ENCODE measurements at places on chromosomes 4 and X.

GRCh38 chr4:104493081-104493831, 1.4 kb downstream of the CXXC4 start:
- no peak for DNase-seq

- DNase-seq, result no peak
Observed at GRCh38 chr4:52317981-52318380, 266.9 kb downstream of the SPATA18 start.

DNA sequence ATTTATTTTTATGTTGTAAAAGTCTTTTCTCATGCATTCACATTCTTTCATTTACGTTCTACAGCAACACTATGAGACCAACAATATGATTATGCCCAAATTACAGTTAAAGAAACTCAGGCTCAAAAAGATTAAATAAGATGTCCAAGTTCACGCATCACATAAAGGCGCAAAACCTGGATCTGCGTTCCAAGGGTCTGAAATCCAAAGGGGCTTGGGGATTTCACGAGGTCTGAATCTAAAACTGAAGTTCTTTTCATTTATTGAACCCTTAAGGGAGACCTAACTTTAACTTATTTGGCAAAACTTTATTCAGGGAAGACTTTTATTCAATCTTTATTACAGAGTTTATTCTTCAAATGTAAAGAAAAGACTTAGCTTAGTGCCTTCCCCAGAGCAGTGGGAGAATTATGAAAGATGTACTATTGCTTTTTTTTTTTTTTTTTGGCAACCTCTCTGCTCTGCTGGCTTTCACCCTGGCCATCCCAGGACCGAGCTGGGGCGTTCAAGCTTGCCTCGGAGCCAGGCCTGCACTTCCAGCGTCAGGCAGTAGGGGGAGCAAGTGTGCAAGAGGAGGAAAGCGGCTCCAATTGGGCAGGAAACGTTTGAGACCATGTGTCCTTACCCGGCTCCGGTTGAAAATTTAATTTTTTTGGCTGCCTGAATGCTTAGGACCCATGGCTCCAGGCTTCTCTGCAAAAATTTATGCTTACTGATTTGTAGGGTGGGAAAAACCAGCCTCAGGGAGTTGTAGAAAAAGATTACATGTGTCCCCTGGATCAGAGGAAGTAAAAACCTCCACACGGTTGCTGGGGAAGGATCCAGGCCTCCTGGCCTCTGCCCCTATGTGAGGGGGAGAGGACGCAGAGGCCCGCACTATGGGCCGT, 344.3 kb upstream of the KLF3 start:
- DNase-seq, result peak; percentile 92

DNA sequence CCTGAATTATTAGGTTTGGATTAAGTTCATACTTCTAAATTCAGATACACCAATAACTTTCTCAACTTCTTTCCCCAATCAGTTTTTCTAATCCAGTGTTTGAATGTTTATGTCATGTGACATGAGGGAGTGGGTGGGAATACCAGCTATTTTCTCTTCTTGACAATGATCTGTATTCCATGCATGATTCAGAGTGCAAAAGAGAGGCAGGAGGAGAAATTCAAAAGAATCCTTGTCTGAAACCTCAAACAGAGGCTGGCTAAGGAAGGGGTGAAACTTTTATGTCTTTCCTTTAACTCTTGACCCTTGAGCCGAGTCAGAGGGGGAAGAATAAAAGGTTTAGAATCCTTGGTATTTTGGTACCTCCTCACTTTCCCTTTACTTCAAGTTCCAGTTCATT, 544.7 kb downstream of the SPRY1 start:
- DNase-seq, result no peak

GRCh38 chr4:165548702-165549101, 169.9 kb downstream of the CPE start:
- DNase-seq, result no peak

DNA sequence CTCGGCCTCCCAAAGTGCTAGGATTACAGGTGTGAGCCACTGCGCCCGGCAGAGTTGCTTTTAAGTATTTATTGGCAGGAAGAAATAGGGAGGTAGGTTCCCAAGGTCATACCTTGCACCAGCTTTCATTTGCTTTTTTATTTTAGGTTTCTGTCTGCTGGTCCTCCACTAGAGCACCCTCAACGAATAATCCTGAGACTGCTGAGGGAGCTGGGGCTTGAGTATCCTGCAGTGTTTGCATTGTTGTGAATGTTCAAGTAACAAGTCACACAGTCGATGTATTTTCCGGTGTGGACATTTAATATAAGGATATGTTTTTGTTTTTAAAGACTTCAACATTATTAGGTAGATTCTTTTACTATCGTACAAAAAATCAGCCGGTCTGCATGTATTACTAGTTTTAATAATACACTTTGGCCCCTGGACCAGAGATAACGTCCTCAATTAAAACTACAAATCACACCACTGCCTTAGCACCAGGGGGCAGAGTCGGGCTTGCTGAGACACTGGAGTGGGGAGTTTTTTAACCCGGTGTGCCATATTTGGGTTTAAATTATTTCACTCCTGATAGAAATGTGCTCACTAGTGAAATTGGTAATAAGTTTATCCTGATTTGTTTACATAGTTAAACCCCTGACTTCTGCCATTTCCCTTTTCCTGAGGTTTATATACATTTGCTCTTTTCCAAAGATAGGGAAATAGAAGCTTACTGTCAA, 11.6 kb downstream of the SMIM20 start:
- DNase-seq, result peak; percentile 62

DNA sequence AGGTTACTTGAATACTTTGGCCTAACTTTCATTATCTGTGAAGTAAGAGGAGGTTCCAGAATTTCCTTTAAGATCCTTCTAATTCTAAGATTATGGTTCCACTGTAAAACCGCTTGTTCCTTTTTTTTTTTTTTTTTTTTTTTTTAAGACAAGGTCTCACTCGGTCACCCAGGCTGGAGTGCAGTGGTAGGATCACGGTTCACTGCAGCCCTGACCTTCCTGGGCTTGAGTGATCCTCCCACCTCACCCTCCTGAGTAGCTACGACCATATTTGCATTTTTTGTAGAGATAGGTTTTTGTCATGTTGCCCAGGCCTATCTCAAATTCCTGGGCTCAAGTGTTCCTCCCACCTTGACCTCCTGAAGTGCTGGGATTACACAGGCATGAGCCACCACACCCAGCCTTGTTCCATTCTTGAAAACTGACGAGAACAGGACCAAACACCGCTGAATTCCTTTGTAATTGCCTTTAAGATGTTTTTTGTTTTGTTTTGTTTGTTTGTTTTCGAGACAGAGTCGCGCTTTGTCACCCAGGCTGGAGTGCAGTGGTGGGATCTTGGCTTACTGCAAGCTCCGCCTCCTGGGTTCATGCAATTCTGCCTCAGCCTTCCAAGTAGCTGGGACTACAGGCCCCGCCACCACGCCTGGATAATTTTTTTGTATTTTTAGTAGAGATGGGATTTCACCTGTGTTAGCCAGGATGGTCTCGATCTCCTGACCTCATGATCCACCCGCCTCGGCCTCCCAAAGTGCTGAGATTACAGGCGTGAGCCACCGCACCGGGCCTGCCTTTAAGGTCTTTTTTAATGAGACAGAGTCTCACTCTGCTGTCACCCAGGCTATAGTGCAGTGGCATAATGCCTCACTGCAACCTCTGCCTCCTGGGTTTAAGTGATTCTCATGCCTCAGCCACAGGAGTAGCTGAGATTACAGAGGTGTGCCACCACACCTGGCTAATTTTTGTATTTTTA, 6.8 kb downstream of the PDS5A start:
- peak; percentile 17 for DNase-seq

DNA sequence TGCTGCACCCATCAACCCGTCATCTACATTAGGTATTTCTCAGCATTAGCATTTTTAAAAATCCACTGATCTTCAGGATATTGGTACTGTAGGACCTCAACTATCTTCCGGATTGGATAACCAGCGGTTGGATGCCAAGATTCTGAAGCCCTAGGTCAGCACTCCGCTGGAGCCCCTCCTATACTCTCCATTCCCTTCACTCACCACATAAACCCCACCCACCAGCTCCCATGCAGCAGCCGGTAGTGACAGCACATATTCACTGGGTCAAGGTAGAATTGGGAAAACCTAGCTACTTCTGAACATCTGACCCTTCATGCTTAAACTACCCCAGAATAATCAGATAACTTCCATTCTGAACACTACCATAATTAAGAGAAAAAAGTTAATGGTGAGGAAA, 134.9 kb downstream of the CORIN start:
- DNase-seq, result no peak

- peak; percentile 46 for DNase-seq
Observed at GRCh38 chr4:69095301-69095731, 958 bp upstream of the UGT2B7 start.

GRCh38 chr4:86769794-86770193, 79.4 kb downstream of the SLC10A6 start:
- DNase-seq, result no peak

GRCh38 chr4:140172960-140173359, 19.0 kb upstream of the MAML3 start:
- DNase-seq, result no peak

GRCh38 chrX:101360390-101360789, 11.8 kb upstream of the TIMM8A start:
- no peak for DNase-seq

DNA sequence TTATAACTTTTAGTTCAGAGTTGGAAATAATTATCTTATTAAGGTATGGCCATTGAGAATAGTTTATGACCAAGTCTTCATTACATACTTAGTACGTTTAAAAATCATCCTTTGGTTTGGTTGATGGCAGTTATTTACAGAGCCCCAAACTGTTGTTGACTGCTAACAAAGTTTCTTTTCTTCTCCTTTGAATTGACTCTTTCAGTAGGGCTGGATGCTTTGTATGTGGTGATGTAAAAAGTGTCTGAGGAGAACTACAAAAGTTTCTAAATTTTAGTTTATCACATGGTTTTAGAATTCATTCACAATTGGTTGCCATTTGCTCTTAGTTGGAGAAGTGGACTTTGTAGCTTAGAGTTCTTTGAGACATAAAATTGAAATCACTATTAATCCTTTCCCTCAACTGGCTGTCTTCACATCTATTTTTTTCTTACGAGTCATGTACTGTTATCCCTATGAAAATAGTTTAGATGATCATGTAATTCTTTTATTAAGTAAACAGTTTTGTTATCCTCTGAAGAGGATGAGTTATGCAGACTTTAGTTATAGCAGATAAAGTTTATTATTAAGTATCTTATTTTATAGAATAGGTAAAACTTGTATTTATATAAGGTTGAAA, 14.8 kb downstream of the PTPN13 start:
- DNase-seq, result no peak

- no peak for DNase-seq
Observed at GRCh38 chr4:145058256-145058655, 39.7 kb downstream of the ANAPC10 start.

DNA sequence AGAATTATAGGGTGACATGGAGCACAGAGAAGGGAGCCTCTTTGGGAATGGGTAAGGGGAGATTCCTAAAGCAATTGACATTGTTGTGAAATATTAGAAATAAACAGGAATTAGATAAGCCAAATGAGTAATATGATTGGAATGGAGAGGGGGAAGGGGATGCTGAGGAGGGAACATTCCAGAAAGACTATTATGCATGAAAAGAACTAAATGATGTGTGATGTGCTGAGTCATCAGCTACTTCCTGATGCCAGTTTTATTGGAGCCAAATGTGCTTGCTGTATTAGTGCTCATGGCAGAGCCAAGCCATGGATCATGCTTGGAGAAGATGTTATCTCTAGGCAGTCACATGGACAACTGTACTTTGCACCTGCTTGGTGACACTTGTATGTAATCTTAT, 189.0 kb upstream of the HCCS start:
- no peak for DNase-seq

GRCh38 chr4:138609943-138610350, 367.8 kb upstream of the SLC7A11 start:
- DNase-seq, result no peak

DNA sequence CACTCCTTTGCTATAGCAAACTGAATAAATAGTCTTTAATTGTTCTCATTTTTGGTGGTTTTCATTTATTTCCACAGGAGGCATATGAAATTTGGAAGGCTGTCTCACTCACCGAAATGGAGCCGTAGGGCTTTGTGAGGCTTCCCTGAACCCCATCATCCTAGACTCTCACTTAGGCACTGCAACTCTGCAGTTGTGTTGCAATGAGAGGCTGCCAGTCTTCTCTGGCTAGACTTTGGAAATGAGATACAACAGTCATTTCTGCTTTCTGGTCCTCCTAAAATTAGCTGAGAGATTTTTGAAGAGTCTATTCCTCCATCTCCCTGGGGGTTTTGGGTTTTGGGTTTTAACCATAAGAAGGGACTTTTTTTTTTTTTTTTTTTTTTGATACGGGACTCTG, 146.5 kb downstream of the SH3BGRL start:
- no peak for DNase-seq

GRCh38 chr4:112073181-112073580, 72.1 kb upstream of the FAM241A start:
- no peak for DNase-seq

- peak; percentile 62 for DNase-seq
Observed at GRCh38 chr4:8391972-8392371, 48.6 kb downstream of the ACOX3 start.

GRCh38 chrX:134431894-134432293, 28.1 kb upstream of the HPRT1 start:
- DNase-seq, result peak; percentile 63

- DNase-seq, result no peak
Observed at GRCh38 chrX:98203800-98204199, 1320.1 kb downstream of the RPA4 start.

GRCh38 chr4:176824645-176825366, 32.1 kb upstream of the VEGFC start:
- no peak for DNase-seq

GRCh38 chr4:4421356-4421755, 34.5 kb downstream of the NSG1 start:
- no peak for DNase-seq

- DNase-seq, result peak; percentile 21
Observed at GRCh38 chrX:136250191-136251040, 784 bp downstream of the MAP7D3 start.

GRCh38 chr4:13054420-13054970, 429.6 kb downstream of the RAB28 start:
- DNase-seq, result no peak

- peak; percentile 63 for DNase-seq
Observed at GRCh38 chr4:110622841-110623717, at the start of gene PITX2. TSS of gene PITX2 (minus strand) at chr4:110623077. CDS start at chr4:110622460, 617 bp downstream.

DNA sequence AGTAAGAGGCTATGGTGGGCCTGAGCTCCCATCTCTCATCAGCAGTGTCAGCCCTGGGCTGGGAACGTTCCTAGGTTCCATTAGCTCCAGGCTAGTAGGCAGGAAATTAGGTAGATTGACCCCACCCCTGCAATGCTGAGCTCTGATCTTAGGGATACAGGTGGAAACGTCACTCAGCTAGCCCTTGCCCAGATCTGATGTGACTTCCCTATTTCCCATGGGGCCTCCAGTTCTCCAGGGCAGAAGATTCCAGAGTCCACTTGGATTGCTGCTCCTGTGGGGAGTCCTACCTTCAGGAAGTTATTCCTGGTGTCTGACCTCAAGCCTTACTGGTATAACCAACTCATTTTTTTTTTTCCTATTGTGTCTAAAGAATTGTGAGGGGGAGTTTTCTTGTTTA, 81.1 kb downstream of the EFNB1 start:
- DNase-seq, result no peak

Measured in suppressor macrophage treated with lipopolysaccharide for 1 hour (primary cell).